ENCODE measurements at places on chromosomes 1 and 21. TPM values are rescaled to one million over a fixed set of nuclear protein-coding genes. Genes with fewer than 3 reads are reported as not detected.

GRCh38 chr1:12692967-12693782 lies 22.7 kb upstream of the AADACL3 start:
- no peak for DNase-seq
- H3K4me3 ChIP-seq, result no peak overlapping the region
- no peaks in the 10 kb centered on the region for H3K4me1 ChIP-seq
- H3K27me3 ChIP-seq, result no peaks in the 10 kb centered on the region
- no peak overlapping the region for H3K27ac ChIP-seq

DNA sequence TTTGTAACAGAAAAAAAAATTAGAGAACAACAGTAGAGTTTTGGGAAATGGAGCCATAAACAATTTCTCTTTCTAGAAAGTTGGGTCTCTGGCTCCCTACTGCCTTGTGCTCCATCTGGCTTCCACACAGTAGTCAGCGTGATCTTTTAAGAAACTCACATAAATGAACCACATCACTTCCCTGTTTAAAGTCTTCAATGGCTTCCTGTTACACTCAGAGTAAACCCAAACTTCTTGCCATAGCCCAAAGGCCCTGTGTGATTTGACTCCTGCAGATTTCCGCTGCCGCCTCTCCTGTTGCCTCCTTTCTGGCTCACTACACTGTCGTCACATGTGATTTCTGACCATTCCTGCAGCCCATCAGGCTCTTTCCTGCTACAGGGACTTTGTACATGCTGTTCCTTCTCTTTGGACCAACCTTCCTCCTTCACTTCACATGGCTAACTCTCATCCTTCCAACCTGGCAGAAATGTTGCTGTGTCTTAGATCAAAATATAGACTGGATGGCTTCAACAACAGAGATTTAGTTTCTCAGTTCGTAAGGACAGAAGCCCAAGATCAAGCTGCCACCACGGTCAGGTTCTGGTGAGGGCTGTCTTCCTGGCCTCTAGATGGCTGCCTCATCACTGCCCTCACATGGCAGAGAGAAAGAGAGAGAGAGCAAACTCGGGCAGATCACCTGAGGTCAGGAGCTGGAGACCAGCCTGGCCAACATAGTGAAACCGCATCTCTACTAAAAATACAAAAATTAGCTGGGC lies 34.0 kb downstream of the OPRD1 start:
- H3K4me3 ChIP-seq, result no peak overlapping the region
- no peaks in the 10 kb centered on the region for H3K4me1 ChIP-seq
- H3K27ac ChIP-seq, result no peak overlapping the region
- no peak for DNase-seq

DNA sequence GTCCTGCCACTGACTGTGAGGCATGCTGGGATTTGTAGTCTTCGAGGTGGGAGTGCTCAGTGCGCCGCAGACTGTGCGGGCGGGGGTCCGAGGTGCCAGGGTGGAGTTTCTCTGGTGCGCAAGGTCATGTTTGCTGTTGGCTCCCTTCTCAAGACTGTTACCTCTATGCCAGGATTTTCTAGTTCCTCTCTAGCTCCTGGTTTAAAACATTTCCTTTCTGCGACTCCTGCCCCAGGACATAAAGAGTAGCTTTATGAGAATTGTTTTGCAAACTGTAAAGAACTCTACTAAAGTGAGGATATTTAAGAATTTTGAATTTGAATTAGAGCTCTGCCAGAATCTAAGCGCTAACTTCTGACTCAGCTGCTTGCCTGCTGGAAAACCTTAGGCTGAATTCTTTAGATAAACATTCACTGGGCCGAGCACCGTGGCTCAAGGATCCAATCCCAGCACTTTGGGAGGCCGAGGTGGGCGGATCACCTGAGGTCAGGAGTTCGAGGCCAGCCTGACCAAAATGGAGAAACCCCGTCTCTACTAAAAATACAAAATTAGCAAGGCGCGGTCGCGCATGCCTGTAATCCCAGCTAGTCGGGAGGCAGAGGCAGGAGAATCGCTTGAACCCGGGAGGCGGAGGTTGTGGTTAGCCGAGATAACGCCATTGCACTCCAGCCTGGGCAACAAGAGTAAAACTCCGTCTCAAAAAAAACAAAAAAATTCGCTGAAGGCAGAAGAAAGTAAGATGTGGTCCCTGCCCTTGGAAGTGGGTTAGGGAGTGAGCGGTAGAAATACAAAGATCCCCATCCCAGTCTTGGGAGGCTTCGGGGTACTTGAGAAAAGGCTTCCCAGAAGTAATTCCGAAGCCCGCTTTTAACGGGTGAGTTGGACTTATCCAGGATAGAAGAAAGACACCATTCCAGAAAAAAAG lies 992 bp upstream of the USP48 start:
- H3K4me1 ChIP-seq, result no peaks in the 10 kb centered on the region
- peak overlapping the region; percentile 99 for H3K4me3 ChIP-seq
- no peaks in the 10 kb centered on the region for H3K36me3 ChIP-seq
- no peak for DNase-seq
- H3K27me3 ChIP-seq, result no peaks in the 10 kb centered on the region

DNA sequence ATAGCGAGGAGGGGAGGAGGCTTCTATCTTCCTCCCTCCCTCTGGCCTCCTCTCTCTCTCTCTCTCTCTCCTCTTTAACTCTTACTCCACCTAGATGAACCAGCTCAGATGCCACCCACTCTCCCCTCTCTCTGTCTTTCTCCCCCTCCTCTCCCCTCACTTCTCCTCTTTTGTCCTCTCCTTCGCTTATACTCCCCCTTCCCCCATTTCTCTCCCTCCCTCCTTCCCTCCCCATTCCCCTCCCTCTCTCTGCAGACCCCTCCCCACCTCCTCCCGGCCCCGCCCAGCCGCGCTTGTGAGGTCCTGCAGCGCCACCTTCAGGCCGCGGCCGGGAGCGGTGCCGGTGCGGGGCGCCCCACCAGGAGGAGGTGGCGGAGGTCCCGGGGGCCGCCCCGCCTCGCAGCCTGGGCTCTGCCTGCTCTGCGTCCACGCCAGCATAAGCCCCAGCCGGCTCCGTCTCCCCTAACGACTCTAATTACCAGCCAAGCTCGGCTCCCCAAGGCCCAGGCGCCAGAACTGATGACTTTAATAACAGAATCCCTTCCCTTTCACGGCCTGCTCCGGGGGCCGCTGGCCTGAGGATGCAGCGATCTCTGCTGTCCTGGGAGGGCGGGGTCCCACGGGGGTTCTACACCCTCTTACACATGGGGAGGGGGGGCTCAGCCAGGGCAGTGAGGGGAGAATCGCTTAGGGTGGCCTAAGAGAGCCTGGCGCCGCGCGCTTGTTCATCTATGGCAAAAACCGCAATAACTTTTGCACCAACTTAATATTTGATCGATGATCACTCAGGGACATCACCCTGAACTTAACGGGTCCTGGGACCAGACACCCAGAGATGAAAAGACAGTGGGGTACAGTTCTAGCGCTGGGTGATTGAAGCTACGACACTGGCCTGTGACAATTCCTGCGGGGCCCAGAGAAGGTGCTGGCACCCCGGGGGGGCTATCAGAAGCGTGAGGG lies 637.3 kb downstream of the MATN1 start:
- H3K4me3 ChIP-seq, result no peak overlapping the region
- H3K27ac ChIP-seq, result no peak overlapping the region
- peaks cover 14% of the 10 kb centered on the region for H3K4me1 ChIP-seq
- no peaks in the 10 kb centered on the region for H3K36me3 ChIP-seq

DNA sequence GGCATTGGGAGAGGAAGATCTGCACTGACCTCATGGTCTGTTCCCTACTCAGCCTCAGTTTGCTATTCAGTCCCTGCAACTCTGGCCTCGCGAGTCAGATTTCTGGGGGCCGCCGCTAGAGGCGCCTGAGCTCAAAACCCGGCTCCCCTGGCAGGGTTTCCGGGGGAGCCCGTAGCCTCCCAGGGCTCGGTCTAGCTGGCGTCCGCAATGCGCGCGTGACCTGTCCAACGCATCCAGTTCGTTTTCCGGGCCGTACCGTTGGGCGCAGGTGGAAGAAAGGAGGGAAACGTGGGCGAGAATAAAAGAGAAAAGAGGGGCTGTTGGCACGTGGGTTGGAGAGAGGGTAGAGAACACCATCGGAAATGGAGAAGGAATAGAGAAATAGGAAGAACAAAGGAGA lies at the start of gene ADAM30:
TSS of gene ADAM30 (minus strand) at position 213 of the 400 bp plus-strand sequence. CDS start at position 34, 179 bp downstream.
- H3K4me1 ChIP-seq, result no peaks in the 10 kb centered on the region
- no peaks in the 10 kb centered on the region for H3K36me3 ChIP-seq
- no peak for DNase-seq
- no peaks in the 10 kb centered on the region for H3K27me3 ChIP-seq

The ADAMTS1 gene
- total RNA-seq, result 343 TPM

The BCAR3 gene
- total RNA-seq, result 25.4 TPM

The IGSF8 gene
- total RNA-seq, result 40.9 TPM

The RXFP4 gene
- total RNA-seq, result not detected

The S100A10 gene
- 467 TPM for total RNA-seq

Measured in kidney (tissue), 22 donors.